Type B pancreatic cell (in vitro differentiated cells): ENCODE measurements at places on chromosomes 12 and 14.

- no peaks in the 10 kb centered on the region for H3K27me3 ChIP-seq
- DNase-seq = no peak
Measured at GRCh38 chr12:110317911-110318310, 36.9 kb downstream of the ATP2A2 start.

GRCh38 chr14:62655166-62655565 lies 390.1 kb downstream of the KCNH5 start:
- no peak for DNase-seq
- H3K27ac ChIP-seq = no peak overlapping the region
- no peak overlapping the region for H3K4me3 ChIP-seq
- H3K36me3 ChIP-seq = no peaks in the 10 kb centered on the region

GRCh38 chr12:10214136-10214894 lies 1.6 kb downstream of the GABARAPL1 start:
- peaks cover 5% of the 10 kb centered on the region for H3K4me1 ChIP-seq
- peak overlapping the region; percentile 97 for H3K4me3 ChIP-seq
- peaks cover 17% of the 10 kb centered on the region for H3K36me3 ChIP-seq
- H3K27me3 ChIP-seq = peaks cover 7% of the 10 kb centered on the region
- no peak for DNase-seq

GRCh38 chr14:21106498-21107282 lies 5.8 kb downstream of the TMEM253 start:
- no peaks in the 10 kb centered on the region for H3K36me3 ChIP-seq
- peaks cover 58% of the 10 kb centered on the region for H3K4me1 ChIP-seq
- H3K27me3 ChIP-seq = no peaks in the 10 kb centered on the region
- H3K27ac ChIP-seq = peak overlapping the region; percentile 67
- peak overlapping the region; percentile 75 for H3K4me3 ChIP-seq

DNA sequence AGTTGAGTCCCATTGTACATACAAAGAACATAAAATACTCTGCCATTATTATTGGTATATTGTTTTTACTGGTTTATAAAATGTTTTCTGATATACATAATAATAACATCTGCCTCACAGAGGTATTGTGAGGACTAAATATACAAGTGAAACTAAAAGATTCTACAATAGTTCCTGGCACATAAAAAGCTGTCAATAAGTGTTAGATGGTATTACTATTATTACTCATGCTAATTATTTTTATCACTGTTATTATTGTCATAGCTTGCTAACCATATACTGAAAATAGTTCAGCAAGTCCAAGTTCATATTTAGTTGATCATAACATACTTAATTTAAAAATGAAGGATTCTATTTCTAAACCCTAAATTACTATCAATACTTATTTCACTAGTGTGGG lies 34.4 kb downstream of the BTG1 start:
- H3K4me3 ChIP-seq = no peak overlapping the region
- no peak overlapping the region for H3K27ac ChIP-seq
- DNase-seq = no peak
- peaks cover 4% of the 10 kb centered on the region for H3K36me3 ChIP-seq
- peaks cover 43% of the 10 kb centered on the region for H3K4me1 ChIP-seq

- no peak overlapping the region for H3K4me3 ChIP-seq
- no peaks in the 10 kb centered on the region for H3K36me3 ChIP-seq
- no peak for DNase-seq
- H3K27ac ChIP-seq = no peak overlapping the region
Measured at GRCh38 chr14:52363041-52363704, 49.1 kb downstream of the PTGER2 start.

GRCh38 chr12:109439181-109439580 lies 37.9 kb downstream of the KCTD10 start:
- H3K4me1 ChIP-seq = peaks cover 17% of the 10 kb centered on the region
- no peaks in the 10 kb centered on the region for H3K27me3 ChIP-seq
- H3K36me3 ChIP-seq = peaks cover 4% of the 10 kb centered on the region

GRCh38 chr12:106006940-106007339 lies 131.8 kb downstream of the NUAK1 start:
- no peak overlapping the region for H3K4me3 ChIP-seq
- no peaks in the 10 kb centered on the region for H3K36me3 ChIP-seq
- peaks cover 4% of the 10 kb centered on the region for H3K27me3 ChIP-seq
- no peak for DNase-seq
- H3K4me1 ChIP-seq = no peaks in the 10 kb centered on the region

GRCh38 chr14:104739546-104740516 lies 13.1 kb upstream of the SIVA1 start:
- no peaks in the 10 kb centered on the region for H3K4me1 ChIP-seq
- no peak for DNase-seq
- H3K27ac ChIP-seq = no peak overlapping the region
- H3K27me3 ChIP-seq = no peaks in the 10 kb centered on the region

DNA sequence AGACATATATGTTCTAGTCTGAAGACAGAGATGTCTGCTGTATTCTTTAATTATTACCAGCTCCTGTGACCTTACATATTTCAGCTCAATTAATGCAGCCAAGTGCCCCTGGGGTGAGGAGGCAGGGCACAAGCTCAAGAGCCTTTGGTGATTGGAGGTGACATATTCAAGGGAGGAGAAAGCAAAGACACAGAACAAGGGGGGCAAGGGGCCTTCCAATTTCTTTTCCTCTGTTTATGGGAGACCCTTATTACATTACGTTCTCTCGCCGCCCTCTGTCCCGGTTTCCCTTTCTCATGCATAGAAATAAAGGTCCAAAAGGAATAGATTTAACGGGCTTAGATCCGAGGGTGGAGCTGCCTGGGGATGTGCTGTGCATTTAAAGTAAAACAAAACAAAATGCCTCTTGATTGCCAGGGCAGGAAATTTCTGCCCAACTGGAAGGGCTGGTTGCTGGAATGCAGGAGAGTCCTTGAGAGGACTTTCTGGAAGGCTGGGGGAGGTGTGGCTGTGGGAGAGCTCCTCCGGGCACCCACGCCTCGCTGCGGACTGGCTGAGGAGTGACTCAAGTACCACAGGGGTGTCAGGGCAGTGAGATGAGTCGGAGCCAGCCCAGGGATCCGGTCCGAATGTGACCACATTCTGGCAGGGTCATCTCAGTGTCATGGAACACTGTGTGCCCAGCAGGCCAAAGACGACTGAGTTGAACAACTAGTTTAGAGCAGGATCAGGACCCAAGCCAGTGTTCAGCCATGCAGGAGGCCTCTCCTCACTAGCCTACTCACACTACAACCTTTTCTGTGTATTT lies 32.1 kb upstream of the GSG1 start:
- peak overlapping the region; percentile 98 for H3K27ac ChIP-seq
- peaks cover 26% of the 10 kb centered on the region for H3K4me1 ChIP-seq
- no peak for DNase-seq
- peaks cover 4% of the 10 kb centered on the region for H3K27me3 ChIP-seq
- H3K4me3 ChIP-seq = peak overlapping the region; percentile 84

DNA sequence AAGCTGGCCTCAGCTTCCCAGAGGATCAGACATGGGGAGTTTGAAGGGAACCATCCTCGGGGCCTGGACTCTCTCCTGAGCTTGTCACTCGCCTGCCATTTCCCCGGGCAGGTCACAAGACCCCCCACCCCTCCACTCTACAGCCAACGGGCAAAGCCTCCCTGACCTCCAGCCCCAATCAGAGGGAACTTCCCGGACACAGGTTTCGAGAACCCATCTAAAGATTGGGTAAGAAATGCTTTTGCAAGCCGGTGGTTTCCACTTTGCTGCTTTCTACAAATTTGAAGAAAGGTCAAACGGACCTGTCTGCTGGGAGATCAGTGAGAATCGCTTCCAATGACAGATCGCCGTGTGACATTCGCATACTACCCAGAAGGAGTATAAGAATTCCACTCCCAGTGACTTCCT lies 89.6 kb downstream of the SCARB1 start:
- no peak overlapping the region for H3K27ac ChIP-seq
- H3K27me3 ChIP-seq = peaks cover 6% of the 10 kb centered on the region
- no peaks in the 10 kb centered on the region for H3K36me3 ChIP-seq
- H3K4me3 ChIP-seq = no peak overlapping the region
- no peak for DNase-seq

- no peaks in the 10 kb centered on the region for H3K4me1 ChIP-seq
- H3K4me3 ChIP-seq = no peak overlapping the region
Measured at GRCh38 chr12:117884161-117884560, 84.6 kb downstream of the KSR2 start.

GRCh38 chr12:27158297-27158696 lies 75.9 kb upstream of the C12orf71 start:
- no peaks in the 10 kb centered on the region for H3K4me1 ChIP-seq
- H3K27me3 ChIP-seq = no peaks in the 10 kb centered on the region
- no peak for DNase-seq
- no peak overlapping the region for H3K4me3 ChIP-seq
- peaks cover 3% of the 10 kb centered on the region for H3K36me3 ChIP-seq

GRCh38 chr14:49897965-49898364 lies 5.1 kb downstream of the ARF6 start:
- H3K36me3 ChIP-seq = peaks cover 49% of the 10 kb centered on the region
- no peaks in the 10 kb centered on the region for H3K27me3 ChIP-seq
- DNase-seq = no peak
- H3K27ac ChIP-seq = peak overlapping the region; percentile 64
- H3K4me1 ChIP-seq = peaks cover 28% of the 10 kb centered on the region

- H3K4me1 ChIP-seq = peaks cover 18% of the 10 kb centered on the region
- no peaks in the 10 kb centered on the region for H3K27me3 ChIP-seq
- no peak for DNase-seq
- H3K4me3 ChIP-seq = no peak overlapping the region
Measured at GRCh38 chr14:85576848-85577542, 47.1 kb downstream of the FLRT2 start.

DNA sequence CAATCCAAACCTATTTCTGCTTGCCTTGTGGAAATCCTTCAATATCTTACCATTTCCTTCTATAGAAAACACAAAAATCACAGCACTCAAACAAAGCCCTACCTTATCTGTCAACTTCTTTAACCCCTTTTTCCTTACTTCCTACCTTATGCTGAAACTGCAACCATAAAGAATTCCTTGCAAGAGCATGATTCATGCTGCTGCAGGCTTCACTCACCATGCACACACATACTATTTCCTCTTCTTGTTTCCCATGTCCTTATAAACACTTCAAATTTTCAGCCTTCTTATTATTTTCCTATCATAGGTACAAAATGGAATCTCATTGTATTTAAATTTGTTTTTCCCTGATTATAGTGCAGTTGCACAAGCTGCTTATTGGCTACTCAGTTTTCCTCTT lies 23.3 kb downstream of the LMNTD1 start:
- H3K36me3 ChIP-seq = no peaks in the 10 kb centered on the region
- no peak overlapping the region for H3K4me3 ChIP-seq
- H3K27me3 ChIP-seq = no peaks in the 10 kb centered on the region
- DNase-seq = no peak

- no peak for DNase-seq
- peak overlapping the region; percentile 95 for H3K4me3 ChIP-seq
- H3K36me3 ChIP-seq = peaks cover 11% of the 10 kb centered on the region
- H3K4me1 ChIP-seq = peaks cover 39% of the 10 kb centered on the region
- peak overlapping the region; percentile 96 for H3K27ac ChIP-seq
Measured at GRCh38 chr12:89354612-89355067, 2.3 kb upstream of the DUSP6 start.

GRCh38 chr12:48092611-48093010 lies 13.3 kb downstream of the SENP1 start:
- H3K4me1 ChIP-seq = no peaks in the 10 kb centered on the region
- DNase-seq = no peak
- no peak overlapping the region for H3K4me3 ChIP-seq
- no peak overlapping the region for H3K27ac ChIP-seq

DNA sequence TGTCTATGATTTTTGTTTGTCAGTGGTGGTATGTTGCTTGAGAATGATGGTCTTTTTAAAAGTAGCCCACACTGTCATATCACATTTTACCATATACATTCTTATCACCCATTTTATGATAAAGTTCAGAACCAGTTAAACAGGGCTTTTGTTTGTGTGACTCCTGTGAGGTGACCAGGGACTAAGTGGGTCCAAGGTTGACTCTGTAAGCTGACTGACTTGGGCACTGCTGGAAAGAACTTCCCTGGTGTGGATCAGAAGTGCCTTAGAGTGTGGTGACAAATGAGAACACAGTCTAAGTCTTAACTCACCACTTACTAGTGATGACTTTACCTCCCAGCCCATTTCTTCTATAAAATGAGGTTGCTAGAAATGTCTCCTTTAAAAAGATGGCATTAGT lies 52.6 kb downstream of the VRK1 start:
- no peak overlapping the region for H3K4me3 ChIP-seq
- no peaks in the 10 kb centered on the region for H3K27me3 ChIP-seq
- no peak overlapping the region for H3K27ac ChIP-seq
- H3K36me3 ChIP-seq = peaks cover 8% of the 10 kb centered on the region
- DNase-seq = no peak

- no peak overlapping the region for H3K27ac ChIP-seq
- H3K4me3 ChIP-seq = no peak overlapping the region
- peaks cover 11% of the 10 kb centered on the region for H3K4me1 ChIP-seq
- no peak for DNase-seq
- H3K36me3 ChIP-seq = peaks cover 53% of the 10 kb centered on the region
Measured at GRCh38 chr12:11853126-11853525, 203.7 kb downstream of the ETV6 start.

- no peak overlapping the region for H3K4me3 ChIP-seq
- no peak overlapping the region for H3K27ac ChIP-seq
- H3K4me1 ChIP-seq = no peaks in the 10 kb centered on the region
- no peaks in the 10 kb centered on the region for H3K36me3 ChIP-seq
- H3K27me3 ChIP-seq = no peaks in the 10 kb centered on the region
Measured at GRCh38 chr12:93622485-93622884, 50.0 kb downstream of the SOCS2 start.

GRCh38 chr14:68784226-68784910 lies 8.5 kb downstream of the ZFP36L1 start:
- H3K4me1 ChIP-seq = peaks cover 57% of the 10 kb centered on the region
- peaks cover 27% of the 10 kb centered on the region for H3K36me3 ChIP-seq
- peaks cover 17% of the 10 kb centered on the region for H3K27me3 ChIP-seq
- H3K4me3 ChIP-seq = no peak overlapping the region
- peak overlapping the region; percentile 99 for H3K27ac ChIP-seq

DNA sequence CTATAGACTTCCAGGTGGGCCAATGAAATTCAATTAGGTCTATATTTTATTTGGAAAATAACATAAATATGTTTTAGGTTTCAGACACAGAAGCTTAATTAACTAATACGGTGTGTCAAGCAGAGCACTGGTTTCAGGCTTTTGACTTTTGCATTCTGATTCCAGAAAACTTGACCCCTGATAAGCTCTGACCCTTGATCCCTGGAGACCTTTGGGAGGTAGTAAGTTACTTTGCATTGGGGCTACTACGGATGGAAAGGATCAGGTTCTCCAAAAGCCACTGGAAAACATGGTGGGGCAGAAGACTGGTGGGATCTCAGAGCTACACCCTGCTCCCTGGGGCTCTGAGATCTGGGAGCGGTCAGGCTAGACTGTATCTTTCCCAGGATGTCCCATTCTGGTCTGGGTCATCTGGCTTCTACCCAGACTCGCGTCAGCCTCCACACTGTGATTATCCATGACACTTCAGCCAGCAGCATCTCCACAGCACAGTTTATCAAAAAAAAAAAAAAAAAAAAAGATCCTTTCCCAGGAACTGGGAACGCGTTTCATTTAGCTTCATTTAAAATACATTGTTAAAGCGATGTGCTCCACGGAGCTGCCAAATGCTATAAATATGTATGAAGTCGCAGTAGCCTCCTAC lies 17.8 kb upstream of the EMP1 start:
- peak overlapping the region; percentile 91 for H3K27ac ChIP-seq
- peaks cover 19% of the 10 kb centered on the region for H3K4me1 ChIP-seq
- no peak for DNase-seq
- peaks cover 6% of the 10 kb centered on the region for H3K27me3 ChIP-seq
- no peaks in the 10 kb centered on the region for H3K36me3 ChIP-seq
